ENCODE measurements at places on chromosomes 6 and 20. TPM values are rescaled to one million over a fixed set of nuclear protein-coding genes. Genes with fewer than 3 reads are reported as not detected.

Gene CENPQ
- total RNA-seq = 3.4 TPM

DNA sequence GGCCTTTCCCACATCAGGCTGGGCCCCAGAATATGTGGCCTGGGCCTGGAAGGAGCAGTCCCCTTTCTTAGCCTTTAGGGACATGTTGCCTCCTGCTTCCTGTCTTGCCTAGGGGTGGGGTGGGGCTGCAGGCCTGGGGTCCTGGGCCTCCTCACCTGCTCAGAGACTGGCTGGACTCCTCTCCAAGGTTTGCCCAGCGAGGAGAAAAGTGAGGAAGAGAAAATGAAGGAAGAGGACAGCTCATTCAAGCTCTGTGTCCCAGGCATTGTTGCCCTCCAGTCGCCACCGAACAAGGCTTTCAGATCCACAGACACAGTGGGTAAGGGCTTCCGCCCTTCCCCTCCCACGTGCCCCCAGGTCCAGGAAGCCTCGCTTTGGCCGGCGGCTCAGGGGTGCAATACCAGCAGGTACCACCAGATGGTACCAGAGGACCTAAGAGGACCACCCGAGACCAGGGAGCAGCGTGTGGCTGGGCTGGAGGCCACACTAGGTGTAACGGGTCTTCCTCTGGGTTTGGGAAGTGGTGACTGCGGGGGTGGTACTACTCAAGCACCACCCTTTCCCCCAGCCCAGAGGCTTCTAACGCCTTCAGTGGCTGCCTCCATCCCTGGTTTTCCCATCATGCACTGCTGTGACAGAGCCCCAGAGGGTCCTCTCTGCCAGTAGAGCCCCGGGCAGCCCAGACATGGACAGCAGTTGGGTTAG is 5.5 kb upstream of the BAK1 start:
- DNase-seq = peak; percentile 81

Gene FKBP1C
- total RNA-seq = not detected

Gene LY6G6C
- 1.8 TPM for total RNA-seq

DNA sequence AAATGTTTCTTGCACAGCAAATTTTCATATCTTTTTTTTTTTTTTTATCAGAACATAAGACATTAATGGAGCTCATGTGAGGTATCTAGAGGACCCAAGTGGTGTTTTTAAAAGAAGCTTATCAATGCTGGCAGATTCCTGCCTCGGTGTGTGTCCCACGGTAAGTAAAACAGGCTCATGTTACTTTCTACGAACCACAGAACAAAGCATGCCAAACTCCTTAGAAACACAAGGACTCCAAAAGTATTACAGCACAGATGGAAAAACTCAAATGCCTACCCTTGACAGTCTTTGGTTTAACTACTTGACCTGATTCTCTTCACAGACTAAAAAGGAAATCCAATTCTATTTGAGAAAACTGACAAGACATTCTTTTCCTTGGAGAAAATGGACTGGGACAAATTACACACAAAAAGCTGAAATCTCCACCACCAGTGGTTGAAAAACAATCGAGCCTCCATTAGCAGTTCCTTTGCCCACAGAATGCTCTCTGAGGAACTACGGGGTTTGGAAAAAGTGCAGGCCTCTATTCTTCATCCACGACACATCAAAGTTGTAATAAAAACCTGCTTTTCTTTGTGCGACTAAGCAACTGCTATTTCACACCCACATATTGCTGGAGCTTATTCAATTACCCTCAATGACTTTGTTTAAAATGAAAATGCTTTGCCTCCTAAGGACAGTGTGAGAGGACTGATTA is 5.4 kb downstream of the METTL24 start:
- no peak for DNase-seq

DNA sequence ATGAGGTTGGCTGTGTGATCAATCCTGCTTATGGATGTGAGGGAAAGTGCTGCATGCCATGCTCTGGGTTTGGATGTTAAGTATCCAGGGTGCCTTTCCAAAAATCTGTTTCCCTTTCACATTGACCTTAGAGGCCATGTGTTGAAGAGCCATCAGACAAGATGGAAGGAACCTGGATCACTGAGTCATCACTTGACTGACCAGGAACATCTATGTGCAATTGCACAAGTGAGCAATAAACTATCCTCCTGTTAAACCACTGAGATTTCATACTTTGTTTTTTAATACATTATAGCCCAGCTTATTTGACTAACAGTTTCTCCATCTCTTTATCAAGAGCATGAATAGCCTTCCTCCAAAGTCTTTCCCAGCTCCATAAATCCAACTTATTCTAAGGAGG is 17.8 kb upstream of the TMEM14A start:
- no peak for DNase-seq

Gene PTGIS
- total RNA-seq = 0.12 TPM

DNA sequence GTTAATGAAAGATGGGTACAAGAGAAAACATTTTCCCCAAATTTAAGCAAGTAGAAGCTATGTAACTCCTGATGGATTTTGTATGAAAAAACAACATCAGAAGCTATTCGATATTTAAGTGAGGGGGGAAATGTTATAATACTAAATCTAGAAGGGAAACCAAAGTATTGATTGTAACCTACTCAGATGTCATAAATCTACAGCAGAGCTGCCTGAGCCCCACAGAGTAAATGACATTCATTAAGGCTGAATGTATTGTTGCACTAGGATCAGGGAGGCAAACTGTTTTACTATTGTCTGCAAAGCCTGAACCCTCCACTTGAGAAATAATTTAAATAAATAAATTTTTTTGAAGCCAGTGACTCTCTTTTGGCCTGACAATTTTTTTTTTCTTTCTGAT is 19.3 kb downstream of the ANKRD6 start:
- DNase-seq = no peak

DNA sequence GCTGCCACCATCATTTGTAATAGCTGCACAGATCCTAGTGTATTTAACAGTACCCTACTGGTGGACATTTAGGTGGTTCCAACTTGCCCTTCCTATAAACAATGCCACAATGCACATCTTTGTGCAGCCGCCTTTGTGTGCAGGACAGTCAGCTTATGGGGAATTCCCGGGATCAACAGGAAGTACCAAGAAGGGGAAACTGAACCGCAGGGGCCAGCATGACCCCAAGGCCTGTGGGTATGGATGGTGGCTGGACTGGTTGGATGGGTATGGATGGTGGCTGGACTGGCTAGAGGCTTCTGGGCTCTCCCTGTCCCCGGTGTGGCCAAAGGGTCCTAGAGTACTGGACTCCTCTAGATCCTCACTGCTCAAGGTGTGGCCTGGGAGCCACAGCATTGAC is 46.7 kb downstream of the CEBPB start:
- no peak for DNase-seq

GRCh38 chr20:16475225-16475624 is 98.0 kb downstream of the KIF16B start:
- no peak for DNase-seq

Gene SLC17A2
- total RNA-seq = not detected

Gene POU5F1
- 48.8 TPM for total RNA-seq

DNA sequence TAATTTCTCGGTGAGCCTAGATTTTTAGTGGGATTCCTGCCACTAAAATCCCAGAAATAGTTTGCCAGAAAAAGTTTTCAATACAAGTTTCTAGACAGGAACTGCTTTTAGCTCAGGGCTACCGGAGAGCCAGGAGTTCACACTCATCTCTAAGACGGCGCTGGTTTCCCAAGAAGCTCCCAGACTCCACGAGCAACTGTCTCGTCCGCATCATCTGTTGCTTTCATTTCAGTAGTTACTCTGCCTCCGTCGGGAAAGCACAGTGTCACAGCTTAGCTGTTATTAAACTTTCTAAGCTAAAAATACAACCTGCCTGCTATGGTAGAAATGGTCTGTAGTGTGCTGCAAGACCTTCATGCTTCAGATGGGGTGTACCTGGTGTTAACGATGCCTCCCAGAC is 197.3 kb upstream of the SNX9 start:
- no peak for DNase-seq

Gene DEFB113
- total RNA-seq = not detected

DNA sequence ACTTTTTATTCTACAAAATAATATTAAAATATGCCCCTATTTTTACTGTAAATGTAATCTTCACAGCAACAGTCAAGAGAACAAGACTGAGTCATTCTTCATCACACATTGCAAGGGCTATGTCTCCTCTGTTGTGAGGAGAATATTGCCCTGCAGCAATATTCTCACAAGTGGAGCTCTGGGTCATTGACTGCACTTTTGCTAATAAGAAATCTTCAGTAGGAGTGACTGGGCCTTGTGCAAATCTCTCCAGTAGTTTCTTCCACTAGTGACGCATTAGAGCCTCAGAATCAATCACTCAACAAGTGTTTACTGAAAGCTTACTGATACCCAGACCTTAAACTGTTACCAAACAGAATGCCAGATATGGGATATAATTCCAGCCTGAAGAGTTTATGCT is 49.1 kb downstream of the LAMA2 start:
- DNase-seq = no peak

GRCh38 chr20:10454151-10454750 is 19.1 kb downstream of the SLX4IP start:
- DNase-seq = no peak

Gene KIFC1
- 14.8 TPM for total RNA-seq

- DNase-seq = no peak
Measured at GRCh38 chr6:151576633-151577032, 82.8 kb downstream of the CCDC170 start.

DNA sequence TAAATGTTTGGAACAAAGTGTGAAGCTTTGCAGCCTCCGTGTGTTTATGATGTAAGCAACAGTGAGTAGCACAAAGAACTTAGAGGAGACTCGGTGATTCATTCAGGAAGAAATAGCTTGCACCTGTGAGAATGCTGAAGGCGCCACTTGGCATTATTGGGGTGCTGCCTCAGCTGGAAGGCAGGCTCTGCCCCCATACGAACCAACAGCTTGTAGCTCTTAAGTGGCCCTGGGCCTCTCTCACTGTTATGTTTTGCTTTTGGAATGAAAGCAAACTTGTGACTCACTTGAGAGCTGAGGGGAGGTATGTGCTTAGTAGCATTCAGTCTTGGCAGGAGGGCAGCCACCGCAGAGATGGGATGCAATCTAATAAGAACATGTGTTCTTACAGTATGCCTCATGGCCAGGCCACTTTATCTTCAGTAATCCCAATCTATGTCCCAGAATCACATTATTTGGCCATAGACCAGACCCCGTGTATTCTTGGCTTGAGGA is 310.7 kb downstream of the EYA4 start:
- no peak for DNase-seq

- DNase-seq = no peak
Measured at GRCh38 chr20:41483553-41483930, 116.9 kb upstream of the EMILIN3 start.

- DNase-seq = peak; percentile 73
Measured at GRCh38 chr6:27650620-27651370, 177.9 kb upstream of the ZNF184 start.

- DNase-seq = no peak
Measured at GRCh38 chr6:11054722-11055121, 10.6 kb upstream of the ELOVL2 start.

Gene OVOL2
- total RNA-seq = not detected

DNA sequence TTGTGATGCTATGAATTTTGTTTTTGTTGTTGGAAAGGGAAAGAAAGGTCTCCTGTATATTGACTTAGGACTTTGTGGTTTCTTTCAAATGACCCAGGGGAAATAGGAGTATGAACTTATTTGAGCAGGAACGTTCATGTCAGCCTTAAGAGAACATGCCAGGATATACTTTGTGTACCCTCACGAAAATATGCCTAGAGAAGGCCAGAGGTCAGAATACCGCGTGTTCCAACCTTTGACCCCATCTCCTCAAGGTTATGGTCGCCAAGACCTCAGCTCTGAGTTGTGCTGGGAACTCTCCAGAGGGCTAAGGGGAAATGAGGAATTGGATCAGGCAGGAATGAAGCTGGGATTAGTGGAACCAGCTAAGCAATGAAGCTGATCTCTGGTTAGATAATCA is 11.5 kb downstream of the TTLL9 start:
- DNase-seq = no peak

DNA sequence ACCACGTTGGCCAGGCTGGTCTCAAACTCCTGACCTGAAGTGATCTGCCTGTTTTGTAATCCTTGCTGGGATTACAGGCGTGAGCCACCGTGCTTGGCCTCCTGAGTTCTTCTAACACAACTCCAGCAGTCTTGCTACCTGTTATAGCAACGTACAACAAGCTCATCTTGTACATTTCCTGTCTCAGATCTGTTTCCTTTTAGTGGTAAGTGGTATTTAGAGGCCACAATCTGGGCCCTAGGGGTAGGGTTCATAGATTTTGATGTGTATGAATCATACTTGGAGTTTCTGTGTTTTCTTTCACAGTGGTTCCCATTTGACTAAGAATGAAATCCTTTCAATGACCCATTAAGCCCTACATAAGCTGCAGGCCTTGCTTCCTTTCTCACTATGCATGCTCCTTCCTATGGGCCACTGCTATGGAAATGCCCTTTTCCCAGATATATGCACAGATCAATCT is 27.1 kb upstream of the SYNCRIP start:
- no peak for DNase-seq

DNA sequence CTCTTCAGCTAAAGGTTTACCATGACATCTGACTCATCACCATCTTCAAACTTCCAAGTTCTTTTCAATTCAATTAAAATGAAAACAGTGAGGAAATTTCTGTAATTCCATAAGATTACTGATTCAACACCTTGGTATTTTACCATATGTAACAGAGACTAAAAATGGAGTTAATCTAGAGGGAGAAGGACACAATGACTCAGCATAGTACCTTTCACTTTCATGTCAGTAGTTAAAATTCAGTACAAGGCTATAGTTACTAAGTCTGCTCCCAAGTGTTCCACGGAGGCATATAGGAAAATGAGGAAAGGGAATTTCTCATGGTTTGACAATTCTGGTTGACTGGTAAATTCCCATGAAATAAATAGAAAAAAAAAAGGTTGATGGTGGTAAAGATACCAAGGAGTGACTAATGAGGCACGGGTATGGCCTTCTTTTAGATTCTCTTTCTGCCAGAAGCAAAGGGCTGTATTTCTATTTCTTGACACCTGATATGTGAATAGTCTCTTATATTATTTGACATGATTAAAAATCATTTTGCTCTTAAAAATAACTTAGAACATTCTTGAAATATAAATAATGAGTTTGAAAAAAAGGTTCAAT is 526.7 kb upstream of the ADGRB3 start:
- DNase-seq = no peak

GRCh38 chr20:41141153-41141815 is 3.9 kb downstream of the PLCG1 start:
- no peak for DNase-seq

Gene OTOR
- not detected for total RNA-seq
